ENCODE measurements at places on chromosomes 7 and 10.

DNA sequence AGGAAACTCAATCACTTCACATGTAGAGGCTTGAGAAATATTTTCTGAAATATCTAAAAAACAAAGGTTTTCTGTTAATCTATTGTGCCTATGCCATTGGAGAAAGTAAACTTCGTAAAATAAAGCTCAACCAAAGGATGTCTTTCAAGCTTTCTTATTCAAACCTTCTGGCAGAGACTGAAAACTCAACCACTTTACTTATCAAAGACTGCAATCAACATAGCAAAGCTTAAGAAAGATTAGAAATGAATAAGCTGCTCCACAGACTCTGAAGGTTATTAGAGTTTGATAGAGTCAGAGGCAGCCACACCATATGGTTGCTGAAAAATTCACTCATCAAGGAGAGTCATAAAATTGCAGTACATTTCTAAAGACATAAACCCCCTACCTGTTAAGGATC is 245.8 kb upstream of the MEOX2 start:
- no peak for DNase-seq

GRCh38 chr7:142562688-142563087 is 186.6 kb upstream of the PRSS1 start:
- DNase-seq = no peak

GRCh38 chr7:463362-463781 is 56.3 kb downstream of the PDGFA start:
- no peak for DNase-seq

DNA sequence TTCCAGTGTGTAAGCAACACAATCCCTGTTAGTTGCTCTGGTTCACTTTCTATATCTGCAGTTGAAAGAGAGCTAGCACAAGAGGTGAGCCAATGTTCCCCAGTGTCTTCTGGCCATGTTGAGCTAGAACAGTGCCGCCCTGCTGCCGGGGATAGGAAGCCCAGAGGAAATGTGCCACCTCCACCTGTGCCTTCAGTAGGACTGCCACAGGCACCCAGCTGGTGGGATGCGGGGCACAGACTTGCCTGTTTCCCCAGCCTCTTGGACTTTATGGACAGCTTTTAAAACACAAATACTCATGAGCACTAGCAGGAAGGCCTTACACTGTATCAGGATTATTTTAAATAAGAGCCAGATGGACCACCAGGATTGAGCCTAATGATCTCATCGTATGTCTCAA is 234.5 kb upstream of the COBL start:
- DNase-seq = no peak

GRCh38 chr10:60980997-60981396 is 37.0 kb upstream of the RHOBTB1 start:
- DNase-seq = no peak

- DNase-seq = no peak
These were observed 216.6 kb downstream of the MAD1L1 start for GRCh38 chr7:2016021-2016631.

GRCh38 chr10:76435157-76435556 is 1003.7 kb downstream of the LRMDA start:
- DNase-seq = no peak

DNA sequence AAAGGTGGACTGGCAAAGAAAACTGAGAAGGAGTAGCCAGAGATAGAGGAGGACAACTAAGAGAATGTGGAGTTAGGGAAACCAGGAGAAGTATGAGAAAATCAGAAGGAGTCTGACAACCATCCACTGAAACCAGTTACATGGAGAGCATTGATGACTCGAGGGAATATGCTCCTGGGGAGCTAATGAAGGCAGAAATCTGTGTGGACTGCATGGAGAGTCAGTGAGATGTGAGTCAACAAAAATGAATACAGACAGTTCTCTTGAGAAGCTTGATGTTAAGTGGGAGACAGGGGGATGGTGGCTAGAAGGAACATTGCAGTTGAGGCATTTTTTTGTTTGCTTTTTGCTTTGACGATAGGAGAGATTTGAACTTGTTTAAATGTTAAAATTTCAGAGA is 34.3 kb upstream of the ZNF32 start:
- DNase-seq = no peak

- DNase-seq = no peak
These were observed 12.2 kb upstream of the FIGNL1 start for GRCh38 chr7:50462361-50462760.

DNA sequence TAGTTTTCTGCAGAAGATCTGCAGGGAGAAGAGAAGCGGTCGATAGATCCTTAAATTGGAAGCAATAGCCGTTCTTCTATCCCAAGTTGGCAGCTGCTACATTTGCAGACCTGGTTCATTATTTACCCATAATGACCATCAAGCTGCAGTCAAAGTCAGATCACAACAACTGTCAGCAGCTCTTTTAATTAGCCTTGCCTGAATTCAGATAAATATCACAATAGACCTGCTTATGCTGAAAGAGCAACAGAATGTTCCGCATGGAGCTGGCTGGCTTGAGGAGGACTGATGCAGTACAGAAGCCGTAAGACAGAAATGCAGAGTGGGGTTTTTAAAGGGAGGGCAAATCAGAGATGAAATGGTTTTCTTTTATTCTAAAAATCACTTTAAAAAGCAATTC is 109.4 kb downstream of the HIBADH start:
- DNase-seq = no peak

DNA sequence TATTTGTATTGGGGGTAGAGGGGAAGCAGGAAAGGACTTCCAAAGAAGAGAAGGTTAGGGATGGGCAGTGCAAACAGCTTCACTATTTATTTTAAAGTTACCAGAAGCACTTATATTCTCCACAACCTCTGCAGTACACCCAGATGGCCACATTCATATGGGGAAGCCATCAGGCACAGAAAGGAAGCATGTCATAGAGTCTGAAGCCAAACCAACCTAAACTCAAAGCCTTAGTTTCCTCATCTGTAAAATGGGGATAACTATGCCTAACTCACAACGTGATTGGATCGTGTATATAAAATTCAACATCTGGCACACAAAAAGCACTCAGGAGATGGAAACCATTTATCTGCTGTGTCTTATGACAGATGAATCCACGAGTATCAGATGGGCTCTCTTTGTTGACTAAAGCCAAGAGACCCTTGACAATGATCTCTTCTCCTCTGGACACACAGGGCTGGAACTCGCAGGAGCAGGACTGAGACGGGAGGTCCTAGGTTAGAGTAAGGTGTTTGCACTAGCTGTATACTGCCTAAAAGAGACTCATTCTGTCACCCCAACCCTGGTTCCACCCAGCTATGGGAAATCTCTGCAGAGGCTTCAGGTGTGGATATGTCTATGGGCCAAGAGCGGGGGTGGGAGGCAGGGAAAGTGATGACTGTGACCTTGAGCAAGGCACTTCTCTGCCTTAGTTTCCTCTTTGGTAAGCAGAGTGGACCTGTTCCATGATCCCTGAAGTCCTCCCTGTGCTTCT is 1.8 kb downstream of the KIAA1549 start:
- no peak for DNase-seq

GRCh38 chr10:71995887-71996575 is 31.8 kb downstream of the CHST3 start:
- DNase-seq = no peak

GRCh38 chr10:27241010-27241651 is 534 bp upstream of the ACBD5 start:
- DNase-seq = no peak

DNA sequence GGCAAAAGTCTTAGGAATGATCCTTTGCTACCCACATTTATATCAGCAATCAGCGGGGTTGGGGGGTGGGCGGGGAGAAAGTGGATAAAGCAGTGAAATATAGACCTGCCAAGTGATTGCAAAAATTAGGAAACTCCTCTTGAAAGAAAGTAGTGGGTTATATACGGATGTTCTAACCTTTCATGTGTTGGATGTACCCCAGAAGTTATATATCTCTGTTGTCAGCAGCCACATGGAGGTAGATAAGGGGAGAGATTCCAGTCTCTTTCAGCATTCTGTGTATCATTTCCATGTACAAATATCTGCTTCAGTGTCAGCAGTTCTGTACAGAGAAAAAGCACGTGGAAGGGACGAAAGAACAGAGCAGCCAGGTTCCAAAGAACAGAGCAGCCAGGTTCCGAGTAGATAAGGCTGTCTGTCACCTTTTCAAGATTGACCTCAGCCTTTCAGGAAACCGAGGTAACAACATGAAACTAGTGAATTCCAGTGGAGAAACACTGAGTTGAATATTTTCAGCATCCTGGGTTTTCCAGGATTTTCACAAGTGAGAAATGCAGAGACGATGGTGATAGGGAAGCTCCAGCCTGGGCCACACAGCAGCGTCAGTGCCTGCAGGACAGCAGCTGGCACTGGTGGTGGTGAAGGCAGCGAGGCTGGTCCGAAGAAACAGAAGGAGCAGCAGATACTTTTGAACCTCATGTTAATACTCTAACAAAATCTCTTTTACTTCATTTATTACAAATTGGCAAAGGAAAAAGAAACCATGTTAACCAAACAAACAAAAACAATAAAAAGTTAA is 212.3 kb downstream of the C7orf25 start:
- DNase-seq = no peak

GRCh38 chr7:73892003-73892999 is 31.3 kb downstream of the TMEM270 start:
- peak; percentile 29 for DNase-seq

GRCh38 chr10:18418541-18419215 is 232.7 kb downstream of the NSUN6 start:
- no peak for DNase-seq

DNA sequence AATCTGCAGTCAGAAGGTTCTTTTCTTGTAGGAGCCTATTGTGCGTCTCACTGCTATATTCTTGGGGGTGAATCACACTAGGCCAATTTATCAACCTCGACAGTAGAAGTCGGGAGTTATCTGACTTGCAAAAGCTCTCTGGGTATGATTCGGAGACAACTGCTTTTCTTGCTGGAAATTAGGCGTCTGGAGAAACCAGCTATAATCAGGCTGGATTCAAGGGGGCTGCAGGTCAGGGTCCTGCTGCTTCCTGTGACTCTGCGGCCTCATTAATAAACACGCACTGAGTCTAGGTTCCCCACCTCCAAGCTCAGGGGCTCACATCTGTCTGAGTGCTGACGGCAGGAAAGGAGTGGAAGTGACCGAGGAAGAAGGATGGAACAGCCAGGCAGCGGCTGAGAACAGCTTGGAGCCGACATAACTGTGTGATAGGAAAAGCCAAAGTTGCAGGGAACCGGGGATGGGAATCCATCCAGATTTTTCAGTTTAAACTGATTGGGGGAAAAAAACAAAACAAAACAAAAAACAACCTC is 184.6 kb downstream of the FANK1 start:
- no peak for DNase-seq

GRCh38 chr10:58512491-58513187 is at the start of gene BICC1:
TSS of gene BICC1 (plus strand) at chr10:58512872. CDS start at chr10:58513144, 272 bp downstream.
- DNase-seq = no peak

- no peak for DNase-seq
These were observed 387.5 kb downstream of the CCSER2 start for GRCh38 chr10:84715911-84716310.

DNA sequence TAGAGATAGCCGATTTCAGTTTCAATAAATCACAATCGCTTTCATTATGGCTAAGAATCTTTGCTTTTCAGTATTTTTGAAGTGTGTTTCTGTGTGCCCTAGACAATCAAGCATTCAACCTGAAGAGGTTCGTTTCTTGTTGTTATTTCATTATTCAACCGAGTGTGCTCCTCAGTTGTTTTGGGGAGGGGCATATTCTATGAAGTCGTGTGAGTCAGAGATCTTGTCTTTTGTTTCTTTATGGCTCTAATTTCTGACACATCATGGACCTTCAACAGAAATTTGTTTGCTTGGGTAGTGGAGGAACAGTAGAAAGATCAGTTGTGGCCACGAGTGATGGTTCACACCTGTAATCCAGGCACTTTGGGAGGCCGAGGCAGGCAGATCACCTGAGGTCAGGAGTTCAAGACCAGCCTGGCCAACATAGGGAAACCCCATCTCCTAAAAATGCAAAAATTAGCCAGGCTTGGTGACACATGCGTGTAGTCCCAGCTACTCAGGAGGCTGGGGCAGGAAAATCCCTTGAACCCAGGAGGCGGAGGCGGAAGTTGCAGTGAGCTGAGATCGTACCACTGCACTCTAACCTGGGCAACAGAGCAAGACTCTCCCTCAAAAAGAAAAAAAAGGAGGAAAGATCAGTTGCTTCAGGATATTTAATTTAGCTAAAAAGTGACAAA is 38.3 kb downstream of the C1QL3 start:
- DNase-seq = no peak

DNA sequence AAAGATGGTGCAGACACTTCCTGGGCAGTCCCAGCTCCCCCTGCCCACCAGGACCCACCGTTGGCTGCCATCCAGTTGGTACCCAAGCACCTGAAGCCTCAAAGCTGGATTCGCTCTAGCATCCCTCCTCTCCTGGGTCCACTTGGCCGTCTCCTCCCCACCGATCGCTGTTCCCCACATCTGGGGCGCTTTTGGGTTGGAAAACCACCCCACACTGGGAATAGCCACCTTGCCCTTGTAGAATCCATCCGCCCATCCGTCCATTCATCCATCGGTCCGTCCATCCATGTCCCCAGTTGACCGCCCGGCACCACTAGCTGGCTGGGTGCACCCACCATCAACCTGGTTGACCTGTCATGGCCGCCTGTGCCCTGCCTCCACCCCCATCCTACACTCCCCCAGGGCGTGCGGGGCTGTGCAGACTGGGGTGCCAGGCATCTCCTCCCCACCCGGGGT is 14.5 kb upstream of the LIMK1 start:
- no peak for DNase-seq

DNA sequence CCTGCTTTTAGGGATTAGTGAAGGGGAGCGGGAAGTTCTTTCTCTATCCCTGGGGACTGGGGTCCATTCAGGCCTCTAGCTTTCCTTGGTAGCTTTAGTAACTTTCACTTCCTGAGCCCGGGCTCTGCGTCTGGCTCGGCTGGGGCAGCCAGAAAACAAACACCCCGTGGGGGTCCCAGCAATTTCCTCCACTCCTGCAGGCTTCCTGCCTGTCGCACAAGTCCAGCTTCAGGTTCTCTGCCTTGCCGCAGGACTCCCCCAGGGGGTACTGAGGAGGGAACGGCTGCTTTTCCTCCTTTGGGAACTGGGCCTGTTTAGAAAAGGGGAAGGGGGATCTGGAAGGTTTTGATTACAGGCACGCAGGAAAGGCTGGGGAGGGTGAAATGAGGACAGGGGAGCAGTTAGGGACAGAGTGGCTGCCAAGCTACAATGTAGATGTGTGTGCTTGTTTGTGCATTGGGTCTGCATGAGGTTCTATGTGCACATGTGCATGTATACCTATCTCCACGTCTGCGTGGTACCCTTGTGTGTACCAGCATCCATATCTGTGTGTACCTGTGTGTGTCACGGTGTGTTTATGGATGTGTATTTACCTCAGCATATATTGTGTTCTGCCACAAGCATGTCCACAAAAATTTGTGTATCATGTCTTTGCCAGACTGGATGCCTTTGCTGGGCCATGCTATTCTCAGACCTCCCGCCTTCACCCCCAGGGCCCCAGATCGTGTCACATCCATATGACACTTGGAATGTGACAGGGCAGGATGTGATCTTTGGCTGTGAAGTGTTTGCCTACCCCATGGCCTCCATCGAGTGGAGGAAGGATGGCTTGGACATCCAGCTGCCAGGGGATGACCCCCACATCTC is 2.0 kb downstream of the KAZALD1 start:
- DNase-seq = no peak

DNA sequence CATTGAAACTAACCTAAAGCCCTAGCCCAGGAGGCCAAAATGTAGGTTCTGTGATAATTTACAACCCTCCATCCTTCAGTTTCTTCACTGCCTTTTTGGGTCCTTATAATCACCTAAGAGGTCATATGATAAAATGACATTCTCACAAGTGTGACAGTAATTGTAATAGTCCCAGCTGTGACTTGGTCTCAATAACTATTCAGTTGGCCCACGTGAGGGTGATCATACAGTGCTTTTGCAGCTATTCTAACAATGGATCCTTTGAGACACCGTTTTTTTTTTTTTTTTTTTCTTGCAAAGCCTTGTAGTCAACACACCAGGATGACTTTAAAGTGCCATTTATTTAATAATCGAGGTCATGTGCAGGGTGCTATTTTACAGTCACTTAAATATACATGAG is 760.0 kb downstream of the PHTF2 start:
- no peak for DNase-seq

Measured in NCI-H446 treated with DMSO at 0.1 percent for 48 hours (cell line).